ENCODE measurements at places on chromosomes 7 and 10.

DNA sequence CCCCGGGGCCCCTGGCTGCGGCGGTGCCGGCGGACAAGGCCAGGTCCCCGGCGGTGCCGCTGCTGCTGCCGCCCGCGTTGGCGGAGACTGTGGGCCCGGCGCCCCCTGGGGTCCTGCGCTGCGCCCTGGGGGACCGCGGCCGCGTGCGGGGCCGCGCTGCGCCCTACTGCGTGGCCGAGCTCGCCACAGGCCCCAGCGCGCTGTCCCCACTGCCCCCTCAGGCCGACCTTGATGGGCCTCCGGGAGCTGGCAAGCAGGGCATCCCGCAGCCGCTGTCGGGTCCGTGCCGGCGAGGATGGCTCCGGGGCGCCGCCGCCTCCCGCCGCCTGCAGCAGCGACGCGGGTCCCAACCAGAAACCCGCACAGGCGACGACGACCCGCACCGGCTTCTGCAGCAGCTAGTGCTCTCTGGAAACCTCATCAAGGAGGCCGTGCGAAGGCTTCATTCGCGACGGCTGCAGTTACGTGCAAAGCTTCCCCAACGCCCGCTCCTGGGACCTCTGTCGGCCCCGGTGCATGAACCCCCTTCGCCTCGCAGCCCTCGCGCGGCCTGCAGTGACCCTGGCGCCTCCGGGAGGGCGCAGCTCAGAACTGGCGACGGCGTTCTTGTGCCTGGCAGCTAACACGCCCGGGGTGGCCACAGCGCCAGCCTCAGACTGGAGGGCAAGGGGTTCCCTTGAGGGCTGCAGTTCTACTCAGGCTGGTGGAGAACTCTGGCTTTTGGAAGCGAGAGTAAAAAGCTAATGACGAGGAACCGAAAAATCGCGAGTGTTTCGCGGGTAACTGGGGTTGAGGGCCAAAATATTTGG is 804 bp downstream of the FRAT1 start:
- H3K4me3 ChIP-seq, result peak overlapping the region; percentile 86
- peak; percentile 75 for DNase-seq
- H3K4me1 ChIP-seq, result peaks cover 29% of the 10 kb centered on the region
- H3K27me3 ChIP-seq, result no peaks in the 10 kb centered on the region
- H3K27ac ChIP-seq, result peak overlapping the region; percentile 98

- peaks cover 7% of the 10 kb centered on the region for H3K27me3 ChIP-seq
- H3K4me1 ChIP-seq, result no peaks in the 10 kb centered on the region
- no peak for DNase-seq
- no peak overlapping the region for H3K4me3 ChIP-seq
Observed at GRCh38 chr7:32206987-32207386, 136.8 kb upstream of the PDE1C start.

GRCh38 chr7:87671-88070 is 104.7 kb upstream of the FAM20C start:
- no peak overlapping the region for H3K4me3 ChIP-seq
- no peak overlapping the region for H3K27ac ChIP-seq
- peaks cover 36% of the 10 kb centered on the region for H3K4me1 ChIP-seq

DNA sequence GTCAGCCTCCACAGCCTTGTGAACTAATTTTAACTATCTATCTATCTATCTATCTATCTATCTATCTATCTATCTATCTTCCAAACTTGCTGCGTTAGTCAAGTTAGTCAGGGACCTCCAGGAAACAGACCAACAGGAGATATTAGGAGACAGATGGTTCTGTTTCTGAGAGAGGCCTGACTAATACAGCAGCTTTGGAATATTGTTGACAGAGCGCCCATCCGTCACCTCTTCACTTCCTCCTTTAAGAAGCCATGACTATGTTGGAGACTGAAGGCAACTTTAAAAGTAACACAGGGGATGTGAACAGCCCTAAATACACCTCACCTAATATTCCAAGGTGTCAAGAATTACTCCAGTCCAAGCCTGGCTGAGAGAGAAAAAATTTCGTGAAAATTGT is 280.9 kb upstream of the IGFBP3 start:
- no peaks in the 10 kb centered on the region for H3K27me3 ChIP-seq
- DNase-seq, result no peak
- H3K36me3 ChIP-seq, result no peaks in the 10 kb centered on the region
- H3K27ac ChIP-seq, result no peak overlapping the region
- H3K4me3 ChIP-seq, result no peak overlapping the region

- H3K27ac ChIP-seq, result no peak overlapping the region
- no peak for DNase-seq
- no peaks in the 10 kb centered on the region for H3K36me3 ChIP-seq
- no peaks in the 10 kb centered on the region for H3K27me3 ChIP-seq
- H3K4me3 ChIP-seq, result no peak overlapping the region
Observed at GRCh38 chr10:112258407-112258806, 24.8 kb upstream of the TECTB start.

DNA sequence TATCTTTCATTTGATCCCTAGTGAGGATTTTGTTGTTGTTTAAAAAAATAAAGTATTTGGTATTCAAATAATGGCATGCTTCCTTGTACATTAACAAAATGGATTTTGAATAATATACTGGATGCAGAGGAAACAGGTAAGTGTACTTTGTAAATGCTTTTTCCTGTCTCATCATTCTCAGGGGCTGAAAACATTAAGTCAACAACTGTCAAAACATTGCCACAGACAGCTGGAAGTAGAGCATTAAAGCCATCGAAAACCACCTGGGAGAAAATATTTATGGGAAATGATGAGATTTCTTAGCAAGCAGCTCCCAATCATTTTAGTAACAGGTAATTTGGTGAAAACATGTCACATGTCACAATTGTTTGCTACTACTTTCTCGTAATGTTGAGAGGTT is 10.7 kb downstream of the TAS2R39 start:
- H3K36me3 ChIP-seq, result no peaks in the 10 kb centered on the region
- H3K4me1 ChIP-seq, result no peaks in the 10 kb centered on the region
- DNase-seq, result no peak
- no peak overlapping the region for H3K4me3 ChIP-seq
- H3K27me3 ChIP-seq, result no peaks in the 10 kb centered on the region

- H3K27ac ChIP-seq, result no peak overlapping the region
- H3K4me3 ChIP-seq, result no peak overlapping the region
- peaks cover 15% of the 10 kb centered on the region for H3K27me3 ChIP-seq
- H3K36me3 ChIP-seq, result no peaks in the 10 kb centered on the region
Observed at GRCh38 chr10:132145002-132145401, 41.7 kb upstream of the DPYSL4 start.

GRCh38 chr10:63240807-63241206 is 107.7 kb downstream of the NRBF2 start:
- no peaks in the 10 kb centered on the region for H3K27me3 ChIP-seq
- no peak overlapping the region for H3K4me3 ChIP-seq
- H3K27ac ChIP-seq, result no peak overlapping the region
- DNase-seq, result no peak

- H3K36me3 ChIP-seq, result no peaks in the 10 kb centered on the region
- peaks cover 29% of the 10 kb centered on the region for H3K4me1 ChIP-seq
- H3K4me3 ChIP-seq, result peak overlapping the region; percentile 69
Observed at GRCh38 chr7:131555552-131556052, 826 bp downstream of the PODXL start.

Measured in suprapubic skin (tissue), 4 donors.